ENCODE measurements at places on chromosomes 5 and 9.

DNA sequence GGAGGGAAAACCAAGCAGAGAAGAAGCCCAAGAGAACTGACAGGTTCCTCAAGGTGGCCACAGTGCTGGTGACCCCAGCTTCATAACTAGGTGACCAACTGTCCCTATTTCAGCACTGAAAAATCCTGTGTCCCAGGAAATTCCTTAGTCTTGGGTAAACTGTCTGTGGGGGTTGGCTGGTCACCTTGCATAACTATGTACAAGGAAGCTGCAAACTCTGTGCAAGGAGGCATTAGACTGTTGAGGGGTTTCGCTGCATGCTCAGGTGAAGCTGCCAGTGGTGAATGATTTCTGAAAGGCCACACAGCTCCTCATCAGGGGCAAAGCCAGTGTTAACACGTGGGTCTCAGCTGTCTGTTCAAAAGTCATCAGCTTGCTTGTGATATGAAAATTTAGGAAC lies 36.9 kb downstream of the PCSK5 start:
- no peak for DNase-seq

GRCh38 chr5:159105145-159106053 lies 5.7 kb upstream of the EBF1 start:
- DNase-seq, result no peak

DNA sequence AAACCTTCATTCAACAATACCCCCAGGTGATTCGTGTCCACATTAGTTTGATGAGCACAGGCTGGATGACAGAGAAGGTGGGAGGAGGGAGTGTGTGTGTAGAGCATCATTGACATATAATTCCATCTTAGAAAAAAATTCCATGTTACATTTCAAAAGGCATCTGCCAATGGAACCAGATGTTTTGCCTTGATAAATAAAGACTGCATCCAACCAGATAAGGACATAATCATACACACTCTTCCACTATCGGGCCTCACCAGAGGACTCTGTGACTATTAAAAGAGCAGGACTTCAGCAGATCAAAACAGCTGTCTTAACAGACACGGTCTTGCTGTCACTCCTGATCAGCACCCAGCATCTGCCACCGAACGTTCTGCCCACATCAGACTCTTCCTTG lies 96.4 kb upstream of the SPIN1 start:
- DNase-seq, result no peak

DNA sequence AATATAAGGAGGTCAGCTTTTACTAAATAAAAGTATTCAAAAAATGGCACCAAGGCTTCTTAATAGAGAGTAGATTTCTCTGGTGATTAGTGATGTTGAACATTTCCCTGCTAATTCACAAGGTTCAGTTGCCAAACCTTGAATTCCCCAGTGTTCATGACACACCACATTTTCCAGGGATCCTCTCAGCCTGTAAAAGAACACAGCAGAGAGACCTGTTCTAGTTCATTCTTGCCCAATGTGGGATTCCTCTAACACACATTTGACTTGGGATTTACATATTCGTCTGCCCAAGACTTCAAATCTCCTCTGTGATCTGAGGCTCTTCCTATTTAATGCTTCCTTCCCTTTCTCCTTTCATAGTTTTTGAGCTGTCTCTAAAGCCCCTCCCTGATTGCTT lies 273.2 kb upstream of the CDH9 start:
- no peak for DNase-seq

- no peak for DNase-seq
Measured at GRCh38 chr9:4099976-4100735, 199.7 kb downstream of the GLIS3 start.

GRCh38 chr9:82583524-82583923 lies 479.4 kb downstream of the RASEF start:
- no peak for DNase-seq

- DNase-seq, result no peak
Measured at GRCh38 chr5:12557012-12557411, 652.8 kb upstream of the CTNND2 start.
